ENCODE measurements at places on chromosomes 16 and 17. TPM values are rescaled to one million over a fixed set of nuclear protein-coding genes. Genes with fewer than 3 reads are reported as not detected.

DNA sequence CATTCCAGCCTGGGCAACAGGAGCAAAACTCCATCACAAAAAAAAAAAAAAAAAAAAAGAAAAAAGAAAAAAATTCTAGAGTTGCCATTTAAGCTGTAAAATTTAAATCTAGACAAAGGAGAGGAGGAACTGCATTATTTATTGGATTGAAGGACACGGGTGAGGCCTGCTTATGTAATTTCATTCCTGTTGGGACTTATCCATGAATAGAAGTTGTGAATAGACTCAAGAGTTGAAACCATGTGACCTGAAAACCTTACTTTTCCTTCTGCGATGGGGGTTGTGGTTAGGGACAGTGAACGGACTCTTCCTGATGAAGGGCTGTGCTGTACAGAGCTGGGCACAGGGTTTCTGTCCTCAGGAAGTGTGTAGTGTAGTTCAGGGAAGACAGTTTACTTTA, 22.5 kb downstream of the BANP start:
- H3K36me3 ChIP-seq = no peaks in the 10 kb centered on the region
- DNase-seq = no peak
- H3K27me3 ChIP-seq = no peaks in the 10 kb centered on the region
- H3K4me3 ChIP-seq = no peak overlapping the region
- H3K4me1 ChIP-seq = peaks cover 2% of the 10 kb centered on the region

- H3K27me3 ChIP-seq = no peaks in the 10 kb centered on the region
- no peak overlapping the region for H3K4me3 ChIP-seq
- no peaks in the 10 kb centered on the region for H3K4me1 ChIP-seq
- H3K27ac ChIP-seq = no peak overlapping the region
- no peak for DNase-seq
These were observed 29.5 kb downstream of the PMFBP1 start for GRCh38 chr16:72142476-72142875.

GRCh38 chr16:86516623-86517003, 6.3 kb downstream of the FOXF1 start:
- no peak for DNase-seq
- H3K4me3 ChIP-seq = no peak overlapping the region
- peaks cover 11% of the 10 kb centered on the region for H3K27me3 ChIP-seq
- H3K36me3 ChIP-seq = no peaks in the 10 kb centered on the region
- peaks cover 2% of the 10 kb centered on the region for H3K4me1 ChIP-seq

GRCh38 chr16:5027575-5028235, 6.0 kb downstream of the NAGPA start:
- no peaks in the 10 kb centered on the region for H3K27me3 ChIP-seq
- DNase-seq = no peak
- H3K4me3 ChIP-seq = no peak overlapping the region
- no peaks in the 10 kb centered on the region for H3K36me3 ChIP-seq

DNA sequence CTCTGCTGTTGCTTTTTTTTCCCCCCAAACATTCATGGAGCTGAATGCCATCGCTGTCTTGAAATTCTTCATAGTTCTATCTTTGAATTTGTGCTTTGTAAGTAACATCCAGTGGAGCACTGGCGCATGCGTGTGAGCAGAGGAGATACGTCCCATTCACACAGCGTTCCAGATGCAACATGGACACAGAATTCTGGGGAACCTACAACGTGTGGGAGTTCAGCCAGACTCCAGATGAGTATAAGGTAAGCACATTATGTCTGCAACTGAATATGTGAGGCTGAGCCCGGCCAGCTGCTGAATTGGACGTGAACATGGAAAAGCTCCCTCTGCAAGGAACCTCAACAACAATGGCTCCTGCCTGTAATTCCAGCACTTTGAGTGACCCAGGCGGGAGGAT, 4.3 kb upstream of the ATP1B2 start:
- H3K4me1 ChIP-seq = peaks cover 4% of the 10 kb centered on the region
- no peak overlapping the region for H3K4me3 ChIP-seq
- no peaks in the 10 kb centered on the region for H3K36me3 ChIP-seq
- no peak overlapping the region for H3K27ac ChIP-seq

DNA sequence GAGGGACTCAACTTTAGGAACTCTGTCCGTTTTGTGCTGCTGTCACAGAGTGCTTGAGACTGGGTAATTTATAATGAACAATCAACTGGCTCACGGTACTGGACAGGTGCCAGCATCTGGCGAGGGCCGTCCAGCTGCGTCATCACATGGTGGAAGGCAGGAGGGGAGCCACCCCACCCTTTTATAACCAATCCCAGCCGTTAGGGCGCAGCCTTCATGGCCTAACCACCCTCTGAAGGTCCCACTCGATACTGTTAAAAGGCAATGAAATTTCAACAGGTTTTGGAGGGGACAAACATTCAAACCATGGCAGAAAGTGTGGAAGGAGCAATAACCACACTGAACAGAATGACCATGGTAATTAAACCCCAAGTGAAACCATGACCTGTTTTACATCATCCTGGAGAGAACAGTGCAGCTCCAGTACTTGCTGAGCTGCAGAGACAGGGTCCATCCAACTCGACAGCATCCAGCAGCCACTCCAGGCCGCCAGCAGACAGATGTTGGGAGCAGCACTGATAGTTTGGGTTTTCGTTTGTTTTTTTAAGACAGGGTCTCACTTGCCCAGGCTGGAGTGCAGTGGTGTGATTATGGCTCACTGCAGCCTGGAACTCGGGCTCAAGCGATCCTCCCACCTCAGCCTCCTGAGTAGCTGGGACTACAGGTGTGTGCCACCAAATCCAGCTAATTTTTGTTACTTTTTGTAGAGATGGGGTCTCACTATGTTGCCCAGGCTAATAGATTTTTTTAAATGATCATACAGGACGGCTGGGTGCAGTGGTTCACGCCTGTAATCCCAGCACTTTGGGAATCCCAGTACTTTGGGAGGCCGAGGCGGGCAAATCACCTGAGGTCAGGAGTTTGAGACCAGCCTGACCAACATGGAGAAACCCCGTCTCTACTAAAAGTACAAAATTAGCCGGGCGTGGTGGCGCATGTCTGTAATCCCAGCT, 11.0 kb downstream of the CHMP6 start:
- no peak overlapping the region for H3K4me3 ChIP-seq
- no peaks in the 10 kb centered on the region for H3K36me3 ChIP-seq
- peaks cover 8% of the 10 kb centered on the region for H3K4me1 ChIP-seq
- peak; percentile 74 for DNase-seq

DNA sequence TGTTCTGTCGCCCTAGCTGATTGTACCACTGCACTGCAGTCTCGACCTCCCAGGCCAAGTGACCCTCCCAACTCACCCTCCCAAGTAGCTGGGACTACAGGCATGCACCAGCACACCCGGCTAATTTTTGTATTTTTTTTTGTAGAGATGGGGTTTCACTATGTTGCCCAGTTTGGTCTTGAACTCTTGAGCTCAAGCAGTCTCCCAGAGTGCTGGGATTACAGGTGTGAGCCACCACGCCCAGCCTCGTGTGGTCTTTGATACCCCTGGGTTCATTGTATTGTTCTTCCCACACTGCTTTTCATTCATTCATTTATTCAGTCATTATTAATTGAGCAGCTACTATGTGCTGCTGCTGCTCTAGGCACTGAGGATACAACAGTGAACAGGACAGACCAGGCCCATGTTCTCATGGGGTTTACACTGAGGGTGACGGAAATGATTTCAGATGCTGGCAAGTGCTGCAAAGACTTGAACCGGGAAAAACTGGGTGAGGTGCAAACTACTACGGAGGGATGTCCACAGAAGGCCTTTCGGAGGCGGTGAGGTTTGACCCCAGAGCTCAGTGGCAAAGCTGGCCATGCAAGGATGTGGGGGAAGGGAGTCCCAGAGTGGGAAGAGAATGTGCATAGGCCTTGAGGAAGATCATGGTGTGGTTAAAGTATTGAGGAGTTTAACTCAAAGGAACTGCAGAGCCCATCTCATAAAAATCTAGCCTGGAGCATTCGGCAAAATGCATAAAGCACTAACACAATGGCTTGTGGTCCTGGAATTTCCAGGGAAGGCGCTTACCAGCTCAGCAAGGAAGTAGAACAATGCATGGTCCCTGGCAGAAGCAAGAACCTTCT, 10.9 kb downstream of the ABCC1 start:
- H3K4me1 ChIP-seq = peaks cover 1% of the 10 kb centered on the region
- H3K27ac ChIP-seq = no peak overlapping the region
- no peak overlapping the region for H3K4me3 ChIP-seq
- H3K36me3 ChIP-seq = no peaks in the 10 kb centered on the region

- H3K4me3 ChIP-seq = no peak overlapping the region
- no peak overlapping the region for H3K27ac ChIP-seq
- H3K27me3 ChIP-seq = no peaks in the 10 kb centered on the region
- H3K4me1 ChIP-seq = no peaks in the 10 kb centered on the region
- peaks cover 2% of the 10 kb centered on the region for H3K36me3 ChIP-seq
- DNase-seq = no peak
These were observed 152.5 kb downstream of the MRTFB start for GRCh38 chr16:14223632-14224031.

DNA sequence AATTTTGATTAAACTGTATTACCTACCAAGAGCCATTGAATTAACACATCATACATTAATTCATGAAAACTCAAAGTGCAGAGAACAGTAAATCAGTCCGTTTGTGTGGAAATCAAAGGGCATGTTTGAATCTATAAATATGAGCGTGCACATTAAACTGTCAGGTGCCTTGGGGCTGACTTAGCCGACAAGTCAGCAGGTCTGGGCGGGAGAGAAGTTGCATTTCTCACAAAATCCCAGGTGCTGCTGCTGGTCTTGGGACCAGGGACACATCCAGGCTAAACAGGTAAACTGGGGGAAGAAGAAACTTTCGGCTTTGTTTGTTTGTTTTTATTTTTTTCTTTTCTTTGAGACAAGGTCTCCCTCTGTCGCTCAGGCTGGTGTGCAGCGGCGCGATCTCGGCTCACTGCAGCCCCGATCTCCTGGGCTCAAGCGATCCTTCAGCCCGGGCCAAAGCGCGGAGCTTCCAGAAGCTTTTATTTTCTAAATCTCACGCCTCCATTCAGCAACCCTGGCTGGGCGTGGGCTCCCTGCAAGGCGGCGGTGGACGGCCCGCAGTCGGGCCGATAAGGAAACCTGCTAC, 213.9 kb downstream of the MRTFB start:
- H3K27me3 ChIP-seq = no peaks in the 10 kb centered on the region
- no peaks in the 10 kb centered on the region for H3K36me3 ChIP-seq
- peaks cover 4% of the 10 kb centered on the region for H3K4me1 ChIP-seq
- DNase-seq = no peak
- peak overlapping the region; percentile 64 for H3K4me3 ChIP-seq

DNA sequence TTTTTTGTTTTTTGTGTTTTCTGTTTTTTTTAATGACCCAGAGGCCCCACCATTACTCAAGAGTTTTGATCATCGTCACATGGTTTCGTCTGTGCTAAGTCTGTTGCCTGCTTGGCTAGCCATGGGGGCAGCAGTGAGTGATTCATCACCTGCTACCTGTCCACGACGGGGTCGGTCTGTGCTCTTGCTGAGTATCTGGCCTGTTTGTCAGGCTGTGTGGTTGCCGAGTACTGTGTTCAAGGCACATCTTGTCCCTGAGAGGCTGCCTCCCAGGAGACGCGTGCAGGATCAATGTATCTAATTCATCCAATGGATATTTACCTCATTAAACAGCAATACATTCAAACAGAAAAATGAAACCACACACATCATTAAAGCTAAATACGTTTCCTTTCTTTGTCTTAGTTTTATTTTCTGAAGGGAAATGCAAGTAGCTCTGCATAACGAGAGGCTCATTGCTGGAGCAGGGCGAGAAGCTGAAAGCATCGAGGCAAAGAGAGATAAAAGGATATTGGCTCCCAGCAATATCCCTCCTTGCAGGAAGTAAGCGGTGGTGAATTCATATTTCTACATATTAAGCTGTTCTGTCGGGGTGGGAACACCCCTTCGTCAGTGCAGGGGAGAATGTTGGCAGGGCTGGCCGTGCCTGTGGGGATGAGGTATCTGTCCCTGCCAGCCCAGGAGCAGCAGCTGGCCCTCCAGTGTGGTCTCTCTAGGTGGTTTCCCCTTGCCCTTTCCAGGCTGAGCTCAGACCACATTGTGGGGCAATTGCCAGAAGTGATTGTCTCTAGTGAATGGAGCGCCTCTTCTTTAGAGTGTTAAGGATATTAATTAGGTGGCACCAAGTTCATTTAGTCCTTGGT, 166.2 kb upstream of the ASIC2 start:
- DNase-seq = no peak
- no peaks in the 10 kb centered on the region for H3K36me3 ChIP-seq
- no peak overlapping the region for H3K27ac ChIP-seq
- H3K4me3 ChIP-seq = no peak overlapping the region

DNA sequence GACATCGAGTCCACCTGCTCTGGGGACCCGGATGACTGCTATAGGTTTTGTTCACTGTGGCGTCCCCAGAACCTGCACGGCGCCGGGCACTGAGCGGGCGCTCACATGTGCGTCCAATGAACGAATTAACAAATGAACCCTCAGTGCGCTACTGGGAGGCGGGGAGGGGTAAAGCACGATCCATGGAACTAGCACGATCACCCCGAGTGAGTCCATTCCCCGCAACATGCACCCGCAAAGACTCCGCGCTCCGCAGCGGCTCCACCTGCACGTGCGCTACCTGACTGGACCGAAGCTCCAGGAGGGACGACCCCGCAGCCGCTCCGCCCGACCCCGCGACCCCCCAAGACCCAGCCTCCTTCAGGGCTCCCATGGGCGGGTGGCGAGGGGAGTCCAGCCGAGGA, 491 bp downstream of the TRAP1 start:
- H3K36me3 ChIP-seq = no peaks in the 10 kb centered on the region
- DNase-seq = no peak
- H3K4me3 ChIP-seq = peak overlapping the region; percentile 58
- peak overlapping the region; percentile 86 for H3K27ac ChIP-seq
- H3K27me3 ChIP-seq = no peaks in the 10 kb centered on the region
- peaks cover 5% of the 10 kb centered on the region for H3K4me1 ChIP-seq

GRCh38 chr16:10387188-10387617, 1.3 kb downstream of the ATF7IP2 start:
- H3K27ac ChIP-seq = no peak overlapping the region
- H3K27me3 ChIP-seq = no peaks in the 10 kb centered on the region
- H3K4me3 ChIP-seq = peak overlapping the region; percentile 49

- no peak for DNase-seq
- H3K36me3 ChIP-seq = no peaks in the 10 kb centered on the region
- no peaks in the 10 kb centered on the region for H3K27me3 ChIP-seq
- H3K27ac ChIP-seq = no peak overlapping the region
These were observed 35.5 kb downstream of the KSR1 start for GRCh38 chr17:27491713-27492190.

DNA sequence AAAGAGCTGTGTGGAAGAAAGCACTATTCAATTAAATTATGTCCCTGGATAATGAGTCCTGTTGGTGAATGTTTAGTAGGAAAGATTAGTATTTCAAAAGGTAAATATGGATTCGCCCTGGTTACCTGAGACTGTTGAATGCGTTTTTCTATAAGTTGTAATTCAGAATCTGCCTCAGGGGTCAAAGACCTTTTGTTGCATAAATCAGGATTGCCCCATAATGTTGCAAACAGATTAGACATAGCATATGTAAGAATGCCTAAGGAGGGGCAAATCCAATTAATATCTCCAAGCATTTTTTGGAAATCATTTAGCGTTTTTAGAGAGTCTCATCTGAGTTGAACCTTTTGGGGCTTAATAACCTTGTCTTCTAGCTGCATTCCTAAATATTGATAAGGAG, 70.1 kb upstream of the ARL4D start:
- no peaks in the 10 kb centered on the region for H3K27me3 ChIP-seq
- H3K36me3 ChIP-seq = no peaks in the 10 kb centered on the region
- H3K4me1 ChIP-seq = no peaks in the 10 kb centered on the region
- H3K27ac ChIP-seq = no peak overlapping the region
- DNase-seq = no peak

WWOX gene
- total RNA-seq = 25.2 TPM

HOXB9 gene
- total RNA-seq = 0.12 TPM

CA4 gene
- 4.2 TPM for total RNA-seq

ABCA10 gene
- total RNA-seq = 35.9 TPM

KCNG4 gene
- total RNA-seq = not detected

C16orf90 gene
- total RNA-seq = not detected

KRT40 gene
- not detected for total RNA-seq
